ENCODE measurements at places on chromosomes 2 and 18.
A peak's percentile ranks its signal among the peaks of the same experiment; 100 is the strongest.

- no peaks in the 10 kb centered on the region for H3K27me3 ChIP-seq
- H3K4me1 ChIP-seq, result no peaks in the 10 kb centered on the region
- H3K36me3 ChIP-seq, result no peaks in the 10 kb centered on the region
These were observed 438.5 kb upstream of the TCF4 start for GRCh38 chr18:56026509-56026908.

DNA sequence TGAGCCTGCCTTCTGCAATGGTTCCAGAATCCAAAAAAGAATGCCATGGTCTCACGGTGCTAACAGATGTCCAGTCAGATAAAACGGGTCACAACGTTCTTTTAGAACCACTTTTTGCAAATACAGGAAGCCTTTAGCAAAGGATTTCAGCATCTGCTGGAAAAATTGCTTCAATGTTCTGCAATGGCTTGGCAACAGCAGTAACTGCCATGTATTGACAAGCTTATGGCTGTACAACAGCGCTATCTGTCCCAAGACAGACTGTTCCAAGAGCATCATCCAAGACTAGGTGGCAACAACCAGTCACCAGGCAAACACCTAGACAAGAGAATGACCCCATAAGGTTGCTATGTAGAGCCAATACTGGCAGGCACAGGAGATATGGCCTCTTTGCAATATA lies 37.6 kb upstream of the RIOK3 start:
- no peak overlapping the region for H3K4me3 ChIP-seq
- H3K27ac ChIP-seq, result no peak overlapping the region
- no peak for DNase-seq
- no peaks in the 10 kb centered on the region for H3K27me3 ChIP-seq
- H3K36me3 ChIP-seq, result no peaks in the 10 kb centered on the region

DNA sequence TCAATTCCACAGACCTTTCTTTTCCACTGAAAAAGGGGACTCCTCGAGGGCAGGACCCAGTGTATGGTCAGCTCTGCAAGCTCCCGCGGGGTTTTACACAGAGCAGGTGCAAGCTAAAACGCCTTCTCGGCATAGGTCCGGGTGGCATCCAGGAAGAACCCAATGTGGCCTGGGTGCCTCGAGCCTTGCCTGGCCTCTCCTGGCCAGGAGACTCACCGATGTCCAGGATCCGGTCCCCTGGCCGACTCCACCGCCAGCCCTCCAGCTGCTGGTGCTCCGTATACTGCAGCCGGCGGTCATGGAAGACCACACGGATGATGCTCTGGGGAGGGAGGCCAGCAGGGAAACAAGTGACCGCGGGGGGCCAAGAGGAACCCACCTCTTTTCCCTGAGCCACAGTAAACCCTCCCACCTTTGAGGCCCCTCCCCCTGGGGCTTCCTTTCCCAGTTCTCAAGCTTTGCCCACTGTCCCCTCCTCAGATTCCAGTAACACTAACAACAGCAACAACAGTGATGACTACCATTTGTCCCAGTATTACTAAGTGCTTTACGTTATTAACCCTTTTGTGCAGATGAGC lies 36.1 kb downstream of the TFCP2L1 start:
- no peaks in the 10 kb centered on the region for H3K27me3 ChIP-seq
- no peaks in the 10 kb centered on the region for H3K4me1 ChIP-seq
- no peaks in the 10 kb centered on the region for H3K36me3 ChIP-seq
- no peak for DNase-seq
- H3K4me3 ChIP-seq, result no peak overlapping the region

GRCh38 chr18:56268952-56269351 lies 369.4 kb downstream of the TXNL1 start:
- H3K27me3 ChIP-seq, result no peaks in the 10 kb centered on the region
- H3K4me1 ChIP-seq, result no peaks in the 10 kb centered on the region
- H3K36me3 ChIP-seq, result no peaks in the 10 kb centered on the region

DNA sequence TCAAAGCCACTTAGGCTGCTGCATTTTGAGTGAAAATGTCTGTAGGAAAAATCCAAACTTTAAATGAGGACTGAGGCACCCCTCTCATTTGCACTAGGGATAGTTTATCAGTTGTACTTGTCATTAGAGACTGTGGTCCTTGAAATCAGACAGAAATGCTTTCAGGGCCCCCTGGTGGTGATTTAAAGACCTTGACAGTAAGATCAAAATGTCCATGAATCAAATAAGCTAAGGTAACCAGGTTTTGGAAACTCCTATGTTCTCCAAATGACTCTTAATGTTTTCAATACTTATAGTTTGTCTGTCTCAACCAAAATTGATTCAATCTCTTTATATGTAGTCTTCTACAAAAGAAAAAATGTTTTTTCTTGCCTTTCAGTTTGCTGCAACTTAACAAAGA lies 28.8 kb upstream of the DDX18 start:
- H3K36me3 ChIP-seq, result no peaks in the 10 kb centered on the region
- no peaks in the 10 kb centered on the region for H3K4me1 ChIP-seq
- no peak for DNase-seq
- no peak overlapping the region for H3K4me3 ChIP-seq
- H3K27ac ChIP-seq, result no peak overlapping the region

GRCh38 chr2:11573418-11574175 lies 39.8 kb downstream of the GREB1 start:
- no peaks in the 10 kb centered on the region for H3K27me3 ChIP-seq
- no peak for DNase-seq
- no peak overlapping the region for H3K27ac ChIP-seq
- H3K4me3 ChIP-seq, result no peak overlapping the region
- no peaks in the 10 kb centered on the region for H3K36me3 ChIP-seq

GRCh38 chr18:50586710-50587109 lies 26.8 kb downstream of the MAPK4 start:
- H3K27ac ChIP-seq, result no peak overlapping the region
- no peak for DNase-seq
- H3K36me3 ChIP-seq, result no peaks in the 10 kb centered on the region
- H3K27me3 ChIP-seq, result no peaks in the 10 kb centered on the region
- no peaks in the 10 kb centered on the region for H3K4me1 ChIP-seq

DNA sequence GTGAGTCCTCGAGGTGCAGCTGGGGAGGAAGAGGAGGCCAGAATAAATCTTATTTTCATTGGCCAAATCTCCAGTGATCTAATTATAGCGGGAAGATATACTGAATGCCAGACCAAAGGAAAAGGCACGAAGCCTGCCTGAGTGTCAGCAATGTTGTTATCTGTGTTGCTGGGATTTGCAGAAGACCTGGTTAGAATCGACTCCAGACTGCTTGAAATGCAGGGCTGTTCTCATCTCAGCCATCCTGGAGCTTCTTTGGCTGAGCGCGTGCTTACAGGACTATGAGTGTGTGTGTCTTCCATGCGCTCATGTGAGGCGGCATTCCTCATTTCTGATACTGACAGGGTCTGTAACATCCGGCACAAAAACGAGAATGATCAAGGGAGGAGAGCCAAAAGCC lies 81.2 kb downstream of the TSN start:
- no peak overlapping the region for H3K27ac ChIP-seq
- H3K27me3 ChIP-seq, result no peaks in the 10 kb centered on the region
- H3K4me1 ChIP-seq, result no peaks in the 10 kb centered on the region
- no peaks in the 10 kb centered on the region for H3K36me3 ChIP-seq

DNA sequence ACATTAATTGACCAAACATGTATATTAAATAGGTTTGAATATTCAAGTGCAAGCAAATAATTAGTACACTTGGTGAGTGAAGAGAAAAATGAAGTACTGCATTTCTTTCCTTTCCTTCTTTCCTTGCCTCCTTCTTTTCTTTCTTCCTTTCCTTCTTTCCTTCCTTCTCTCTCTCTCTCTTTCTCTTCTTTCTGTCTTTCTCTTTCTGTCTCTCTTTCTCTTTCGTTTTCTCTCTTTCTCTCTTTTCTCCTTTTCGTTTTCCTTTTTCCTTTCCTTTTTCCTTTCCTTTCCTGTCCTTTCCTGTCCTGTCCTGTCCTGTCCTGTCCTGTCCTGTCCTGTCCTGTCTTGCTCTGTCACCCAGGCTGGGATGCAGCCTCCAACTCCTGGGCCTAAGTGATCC lies 119.6 kb downstream of the SH3RF3 start:
- H3K4me3 ChIP-seq, result no peak overlapping the region
- peaks cover 10% of the 10 kb centered on the region for H3K4me1 ChIP-seq
- H3K27me3 ChIP-seq, result no peaks in the 10 kb centered on the region
- H3K27ac ChIP-seq, result peak overlapping the region; percentile 27

DNA sequence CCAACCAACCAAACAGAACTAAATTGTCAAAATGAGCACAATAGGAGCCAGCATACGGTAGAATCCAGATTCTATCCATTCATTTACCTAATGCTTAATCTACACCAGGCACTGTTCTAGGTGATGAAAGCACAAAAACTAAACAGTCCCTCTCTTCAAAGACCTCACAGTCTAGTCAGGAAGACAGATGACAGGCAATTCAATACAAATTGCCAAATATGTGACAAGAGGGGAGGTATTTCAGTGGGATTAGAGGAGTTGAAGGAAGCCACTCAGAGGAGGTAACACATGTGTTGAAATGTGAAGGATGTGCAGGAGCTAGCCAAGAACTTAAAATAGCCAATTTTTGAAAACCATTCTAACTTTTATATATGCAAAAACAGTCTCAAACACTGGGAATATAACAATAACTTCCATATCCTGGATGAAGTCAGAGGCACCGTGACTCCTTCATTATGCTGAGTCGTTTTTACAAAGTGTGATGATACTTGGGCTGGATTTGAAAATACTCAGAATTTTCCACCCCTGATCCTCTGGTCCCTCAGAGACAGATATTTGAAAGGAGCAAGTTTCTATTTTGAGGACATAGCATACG lies 204.9 kb downstream of the PID1 start:
- H3K4me1 ChIP-seq, result no peaks in the 10 kb centered on the region
- H3K27me3 ChIP-seq, result no peaks in the 10 kb centered on the region

GRCh38 chr18:48622911-48623431 lies 84.1 kb downstream of the CTIF start:
- no peak overlapping the region for H3K4me3 ChIP-seq
- H3K27me3 ChIP-seq, result no peaks in the 10 kb centered on the region
- no peak overlapping the region for H3K27ac ChIP-seq
- no peak for DNase-seq
- no peaks in the 10 kb centered on the region for H3K4me1 ChIP-seq

GRCh38 chr2:56522605-56523089 lies 338.9 kb downstream of the CCDC85A start:
- peak; percentile 5 for DNase-seq
- peak overlapping the region; percentile 63 for H3K27ac ChIP-seq
- no peaks in the 10 kb centered on the region for H3K36me3 ChIP-seq
- no peaks in the 10 kb centered on the region for H3K27me3 ChIP-seq

GRCh38 chr2:23209059-23209458 lies 175.9 kb upstream of the KLHL29 start:
- H3K4me1 ChIP-seq, result no peaks in the 10 kb centered on the region
- H3K36me3 ChIP-seq, result no peaks in the 10 kb centered on the region
- no peak overlapping the region for H3K4me3 ChIP-seq
- DNase-seq, result no peak

DNA sequence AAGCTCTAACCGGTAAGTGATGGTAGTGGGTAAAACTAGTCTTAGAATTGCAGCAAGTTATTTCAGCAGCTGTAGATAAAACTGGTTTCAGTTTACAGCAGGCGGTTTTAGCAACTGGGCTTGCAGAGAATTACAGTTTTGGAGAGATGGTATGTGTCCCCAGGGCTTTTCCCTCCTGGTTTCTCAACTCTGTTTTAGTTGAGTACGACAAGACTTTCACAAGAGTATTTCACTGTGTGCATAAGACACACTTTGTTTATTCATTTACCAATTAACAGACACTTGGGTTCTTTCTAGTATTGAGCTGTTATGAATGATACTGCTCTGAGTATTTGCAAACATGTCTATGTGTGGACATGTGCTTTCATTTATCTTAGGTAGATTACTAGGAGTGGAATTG lies 65.6 kb upstream of the RFX8 start:
- H3K4me1 ChIP-seq, result no peaks in the 10 kb centered on the region
- no peak for DNase-seq
- no peak overlapping the region for H3K4me3 ChIP-seq
- no peaks in the 10 kb centered on the region for H3K27me3 ChIP-seq
- no peaks in the 10 kb centered on the region for H3K36me3 ChIP-seq
- H3K27ac ChIP-seq, result no peak overlapping the region

DNA sequence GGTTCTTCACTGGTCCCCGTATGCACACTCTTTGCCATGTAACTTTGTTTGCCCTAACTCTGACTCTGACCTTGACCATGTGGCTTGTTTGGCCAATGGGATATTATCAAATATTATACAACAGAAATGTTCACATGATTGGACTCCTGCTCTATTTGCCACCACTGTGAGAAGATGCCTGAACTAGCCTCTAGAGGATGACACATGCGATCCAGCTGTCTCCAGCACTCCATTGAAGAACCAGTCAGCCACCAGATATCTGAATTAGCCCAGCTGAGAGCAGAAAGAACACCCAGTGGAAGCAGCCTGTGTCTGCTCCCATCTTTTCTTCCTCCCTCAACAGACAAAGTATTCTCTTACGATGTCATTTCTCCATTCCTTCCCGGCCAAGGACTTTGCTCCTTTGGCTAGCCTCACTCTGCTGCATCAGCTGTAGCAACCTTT lies 412.1 kb downstream of the IRS1 start:
- no peaks in the 10 kb centered on the region for H3K36me3 ChIP-seq
- no peak for DNase-seq
- H3K27me3 ChIP-seq, result no peaks in the 10 kb centered on the region
- H3K4me3 ChIP-seq, result no peak overlapping the region
- H3K4me1 ChIP-seq, result no peaks in the 10 kb centered on the region
- no peak overlapping the region for H3K27ac ChIP-seq

GRCh38 chr18:63189817-63190216 lies 129.8 kb downstream of the BCL2 start:
- DNase-seq, result no peak
- no peak overlapping the region for H3K27ac ChIP-seq
- no peaks in the 10 kb centered on the region for H3K27me3 ChIP-seq
- H3K4me3 ChIP-seq, result no peak overlapping the region
- no peaks in the 10 kb centered on the region for H3K36me3 ChIP-seq
- no peaks in the 10 kb centered on the region for H3K4me1 ChIP-seq

GRCh38 chr2:209917154-209917771 lies 85.2 kb upstream of the RPE start:
- H3K4me3 ChIP-seq, result no peak overlapping the region
- H3K27me3 ChIP-seq, result no peaks in the 10 kb centered on the region
- no peaks in the 10 kb centered on the region for H3K4me1 ChIP-seq
- no peaks in the 10 kb centered on the region for H3K36me3 ChIP-seq
- no peak overlapping the region for H3K27ac ChIP-seq
- DNase-seq, result no peak

DNA sequence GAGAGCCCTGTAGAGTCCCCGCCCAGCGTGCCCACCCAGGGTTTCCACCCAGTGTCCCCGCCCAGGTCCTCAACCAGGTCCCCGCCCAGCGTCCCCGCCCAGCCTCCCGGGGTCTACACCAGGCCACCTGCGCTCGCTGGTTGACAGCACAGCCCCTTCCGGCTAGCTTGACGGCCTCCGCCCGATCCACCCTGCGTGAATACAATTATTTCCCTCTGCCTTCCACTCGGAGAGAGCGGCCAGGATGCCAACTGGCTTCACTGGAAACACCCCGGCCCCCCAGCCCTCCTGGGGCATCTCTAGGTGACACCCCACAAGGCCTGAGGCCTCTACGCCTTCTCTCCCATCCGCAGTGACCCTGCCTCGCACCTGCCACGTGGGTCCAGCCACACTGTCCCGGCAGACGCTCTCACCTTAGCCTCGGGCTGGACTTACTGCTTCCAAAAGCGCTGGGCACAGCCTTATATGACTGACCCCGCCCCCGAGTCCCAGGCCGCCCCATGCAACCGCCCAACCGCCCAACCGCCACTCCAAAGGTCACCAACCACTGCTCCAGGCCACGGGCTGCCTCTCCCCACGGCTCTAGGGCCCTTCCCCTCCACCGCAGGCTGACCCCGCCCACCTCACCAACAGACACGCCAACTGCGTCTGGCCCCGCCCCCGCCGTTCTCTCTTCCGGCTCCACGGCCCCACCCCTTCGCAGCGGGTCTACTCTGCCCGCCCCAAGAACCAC lies 188.1 kb downstream of the LAMA1 start:
- no peaks in the 10 kb centered on the region for H3K36me3 ChIP-seq
- H3K27me3 ChIP-seq, result no peaks in the 10 kb centered on the region
- no peak overlapping the region for H3K27ac ChIP-seq
- H3K4me3 ChIP-seq, result no peak overlapping the region
- no peak for DNase-seq

Measured in left lung (tissue), 14 donors.